ENCODE measurements at places on chromosomes 4 and X.

GRCh38 chr4:53380221-53380620 is 2.8 kb downstream of the FIP1L1 start:
- peak overlapping the region; percentile 33 for H3K4me3 ChIP-seq
- no peak overlapping the region for H3K27ac ChIP-seq
- no peak for DNase-seq
- H3K4me1 ChIP-seq, result peaks cover 28% of the 10 kb centered on the region

- H3K4me1 ChIP-seq, result peaks cover 20% of the 10 kb centered on the region
- no peak for DNase-seq
- H3K27ac ChIP-seq, result peak overlapping the region; percentile 43
Measured at GRCh38 chr4:2910409-2910808, 52.8 kb downstream of the NOP14 start.

DNA sequence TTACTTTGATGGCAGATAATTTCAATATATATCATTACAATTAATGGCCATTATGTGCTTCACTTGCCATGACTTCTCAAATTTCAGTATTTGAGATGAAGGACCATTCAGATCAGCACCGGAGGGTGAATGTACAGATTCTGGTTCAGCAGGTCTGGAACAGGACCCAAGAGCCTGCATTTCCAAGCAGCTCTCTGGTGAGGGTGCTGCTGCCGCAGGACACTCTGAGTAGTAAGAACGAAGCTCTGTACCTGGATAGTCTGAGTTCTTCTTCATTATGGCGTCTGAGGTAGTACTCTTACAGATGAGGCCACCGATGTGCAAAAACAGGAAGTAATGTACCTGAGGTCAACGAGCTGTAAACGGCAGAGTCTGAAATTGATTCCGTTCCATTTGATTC is 228.2 kb downstream of the FBXW7 start:
- no peaks in the 10 kb centered on the region for H3K36me3 ChIP-seq
- no peak overlapping the region for H3K4me3 ChIP-seq
- no peaks in the 10 kb centered on the region for H3K4me1 ChIP-seq
- H3K27ac ChIP-seq, result no peak overlapping the region
- H3K27me3 ChIP-seq, result peaks cover 5% of the 10 kb centered on the region
- no peak for DNase-seq

GRCh38 chr4:30744957-30745640 is 24.9 kb downstream of the PCDH7 start:
- no peaks in the 10 kb centered on the region for H3K27me3 ChIP-seq
- H3K4me3 ChIP-seq, result no peak overlapping the region
- H3K4me1 ChIP-seq, result no peaks in the 10 kb centered on the region
- no peaks in the 10 kb centered on the region for H3K36me3 ChIP-seq
- no peak overlapping the region for H3K27ac ChIP-seq
- no peak for DNase-seq

DNA sequence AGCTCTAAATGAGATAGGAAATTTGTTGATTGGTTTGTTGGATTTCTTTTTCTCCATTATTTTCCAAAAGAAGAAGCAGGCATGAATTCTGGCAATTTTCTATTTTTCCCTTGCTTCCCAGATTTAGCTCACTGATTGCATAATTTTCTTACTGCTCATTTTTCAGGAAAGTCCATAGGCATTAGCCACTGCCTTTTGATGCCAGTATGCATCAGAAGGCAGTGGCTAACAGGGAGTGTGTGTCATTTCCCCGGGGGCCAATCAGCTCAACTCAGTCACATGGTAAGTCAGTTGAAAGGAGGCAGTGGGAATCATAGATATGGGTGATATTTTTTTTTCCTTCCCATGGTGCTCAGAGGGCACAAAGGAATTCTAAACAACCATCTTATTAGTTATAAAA is 156.7 kb downstream of the TRIML1 start:
- no peak for DNase-seq
- no peaks in the 10 kb centered on the region for H3K27me3 ChIP-seq
- H3K4me3 ChIP-seq, result no peak overlapping the region
- no peak overlapping the region for H3K27ac ChIP-seq
- H3K4me1 ChIP-seq, result no peaks in the 10 kb centered on the region
- H3K36me3 ChIP-seq, result no peaks in the 10 kb centered on the region

GRCh38 chrX:107542500-107542899 is 85.8 kb upstream of the PRPS1 start:
- H3K27me3 ChIP-seq, result no peaks in the 10 kb centered on the region
- H3K27ac ChIP-seq, result no peak overlapping the region
- H3K4me1 ChIP-seq, result no peaks in the 10 kb centered on the region
- H3K4me3 ChIP-seq, result no peak overlapping the region

DNA sequence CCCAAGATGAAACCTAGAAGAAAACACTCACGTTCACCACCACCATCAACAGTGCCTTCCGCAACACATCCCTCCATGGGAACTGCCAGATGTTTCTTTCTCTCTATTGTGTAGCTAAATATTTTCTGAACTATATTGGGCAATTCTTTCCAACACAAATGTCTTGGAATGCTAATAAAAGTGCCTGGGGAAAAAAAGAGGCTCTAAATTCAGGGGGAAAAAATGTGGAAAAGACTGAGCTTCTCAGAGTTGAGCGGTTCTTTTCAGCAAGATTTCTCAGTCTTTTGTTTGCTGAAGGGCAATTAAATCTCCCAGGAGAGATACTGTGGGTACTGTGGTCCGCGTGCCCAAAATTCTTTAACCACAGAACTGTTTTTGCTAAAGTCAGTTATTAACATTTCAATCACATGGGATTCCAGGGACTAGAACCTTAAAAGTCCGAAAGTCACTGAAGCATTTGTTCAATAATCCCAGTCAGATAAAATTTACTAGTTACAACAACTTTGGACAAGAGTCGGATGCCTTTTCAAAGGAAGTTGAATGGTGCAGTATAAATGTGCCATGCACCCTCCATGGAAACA is 51.9 kb upstream of the DHRSX start:
- no peak overlapping the region for H3K27ac ChIP-seq
- H3K4me1 ChIP-seq, result no peaks in the 10 kb centered on the region
- DNase-seq, result no peak
- H3K4me3 ChIP-seq, result no peak overlapping the region
- no peaks in the 10 kb centered on the region for H3K36me3 ChIP-seq
- H3K27me3 ChIP-seq, result peaks cover 20% of the 10 kb centered on the region

DNA sequence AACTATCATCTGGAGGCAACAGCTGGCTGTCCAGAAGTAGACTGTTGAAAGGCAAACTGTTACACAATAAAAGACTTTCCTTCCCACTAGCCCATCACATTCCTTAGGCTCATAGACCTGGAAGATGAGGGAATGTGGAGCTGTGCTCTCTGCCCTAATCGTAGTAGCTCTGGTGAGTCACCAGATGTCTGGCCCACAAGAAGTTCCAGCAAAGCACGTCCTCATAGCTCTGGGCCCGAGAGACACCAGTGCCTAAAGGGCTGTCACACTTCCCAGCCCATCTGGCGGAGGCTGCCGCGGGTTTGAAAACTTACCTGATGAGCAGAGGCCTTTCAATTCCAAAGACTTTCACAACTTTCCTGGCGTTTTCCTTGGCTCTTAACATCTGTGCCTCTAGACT is 81.7 kb upstream of the STOX2 start:
- DNase-seq, result no peak
- peaks cover 11% of the 10 kb centered on the region for H3K4me1 ChIP-seq
- H3K27ac ChIP-seq, result no peak overlapping the region
- peaks cover 28% of the 10 kb centered on the region for H3K27me3 ChIP-seq

Data from T-helper 17 cell (primary cell).